ENCODE measurements at places on chromosomes 16 and 17.

DNA sequence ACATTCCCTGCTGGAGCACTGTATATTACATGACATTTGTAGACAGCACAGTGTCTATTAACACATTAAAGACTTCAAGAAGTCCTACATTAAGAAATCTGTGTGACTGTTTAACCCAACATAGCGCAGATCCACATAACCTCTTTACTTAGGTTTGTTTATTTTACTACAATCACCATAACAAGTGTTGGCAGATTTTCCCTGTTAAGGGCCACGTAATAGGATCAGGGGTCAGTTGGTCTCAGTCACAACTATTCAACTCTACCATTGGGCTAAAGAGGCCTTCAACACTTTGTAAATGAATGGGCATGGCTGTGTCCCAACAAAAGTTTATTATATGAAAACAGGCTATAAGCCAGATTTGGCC is 51.3 kb upstream of the ADORA2B start:
- no peak for DNase-seq

DNA sequence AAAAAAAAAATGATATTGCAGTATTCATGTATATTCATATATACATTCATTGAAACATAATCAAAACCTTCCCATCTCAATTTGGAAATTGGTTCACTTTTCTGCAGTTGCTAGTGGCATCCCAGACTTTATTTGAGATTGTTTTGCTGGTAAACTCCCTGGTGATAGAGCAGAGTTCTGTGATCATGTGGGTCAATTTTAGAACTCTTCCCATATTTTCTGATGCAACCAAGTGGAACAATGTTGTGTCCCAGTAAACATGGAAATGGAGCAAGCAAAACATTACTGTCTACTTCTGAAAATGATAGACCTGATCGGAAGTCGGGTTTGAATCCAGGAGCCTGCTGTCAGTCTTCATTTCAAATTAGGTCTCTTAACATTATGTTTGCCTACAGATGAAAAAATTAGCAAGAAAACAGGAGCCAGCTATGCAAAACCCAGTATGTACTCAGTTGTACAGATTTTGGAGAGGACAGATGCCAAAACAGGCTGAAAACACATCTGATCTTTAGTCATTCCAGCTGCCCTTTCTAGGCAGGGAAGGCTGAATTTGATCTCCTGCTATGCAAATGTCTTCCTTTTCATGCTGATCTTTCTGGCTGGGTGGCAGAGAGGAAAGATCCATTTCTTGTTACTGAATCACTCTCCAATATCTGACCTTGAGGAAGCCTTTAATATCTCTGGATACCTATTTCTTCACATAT is 786.6 kb upstream of the SOX9 start:
- DNase-seq, result no peak

DNA sequence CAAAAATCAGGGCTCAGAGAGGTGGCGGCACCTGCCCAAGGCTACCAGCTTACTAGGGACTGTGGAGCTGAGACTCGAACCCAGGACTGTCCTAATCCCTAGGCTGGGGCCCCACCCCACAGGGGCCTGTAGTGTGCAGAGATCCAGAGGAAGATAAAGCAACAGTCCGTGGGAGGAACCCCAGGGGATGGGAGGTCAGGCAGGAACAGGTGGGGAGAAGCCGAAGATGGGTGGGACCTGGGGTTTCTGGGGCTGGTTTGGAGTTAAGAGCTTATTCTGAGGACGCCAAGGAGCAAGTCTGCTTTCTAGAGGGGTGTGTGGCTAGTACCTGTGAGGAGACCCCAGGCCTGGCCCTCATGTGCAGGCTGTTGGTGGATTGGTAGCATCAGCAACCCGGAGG is 14.9 kb downstream of the C16orf74 start:
- no peak for DNase-seq

DNA sequence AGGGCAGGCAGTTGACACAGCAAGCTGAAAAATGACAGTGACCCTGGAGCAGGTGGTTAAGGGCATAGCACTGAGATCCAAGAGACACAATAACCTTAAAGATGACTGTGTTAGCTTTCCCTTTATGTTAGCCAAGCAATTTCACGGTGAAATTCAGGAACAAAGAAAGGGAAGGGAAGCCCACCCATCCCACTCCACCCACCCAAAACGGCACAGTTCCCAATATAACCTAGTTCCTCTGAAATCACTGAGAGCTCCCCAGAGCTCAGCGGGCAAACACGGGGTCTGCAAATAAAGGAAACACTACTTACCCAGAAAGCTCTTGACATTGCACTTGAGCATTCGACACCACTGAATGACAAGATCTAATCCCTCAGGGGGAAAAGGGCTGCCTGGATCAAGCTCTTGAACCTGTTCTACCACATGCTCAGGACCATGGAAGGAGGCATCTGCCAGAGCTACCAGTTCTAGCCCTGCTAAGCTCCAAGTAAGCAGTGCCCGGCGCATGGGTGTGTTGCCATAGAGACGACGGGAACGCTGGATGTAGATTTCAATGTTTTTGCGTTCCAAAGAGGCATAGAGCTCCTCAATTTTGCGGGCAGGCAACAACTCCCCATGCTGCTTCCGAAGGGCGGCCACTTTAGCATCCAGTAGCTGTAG is 10.6 kb downstream of the BLTP2 start:
- no peak for DNase-seq

DNA sequence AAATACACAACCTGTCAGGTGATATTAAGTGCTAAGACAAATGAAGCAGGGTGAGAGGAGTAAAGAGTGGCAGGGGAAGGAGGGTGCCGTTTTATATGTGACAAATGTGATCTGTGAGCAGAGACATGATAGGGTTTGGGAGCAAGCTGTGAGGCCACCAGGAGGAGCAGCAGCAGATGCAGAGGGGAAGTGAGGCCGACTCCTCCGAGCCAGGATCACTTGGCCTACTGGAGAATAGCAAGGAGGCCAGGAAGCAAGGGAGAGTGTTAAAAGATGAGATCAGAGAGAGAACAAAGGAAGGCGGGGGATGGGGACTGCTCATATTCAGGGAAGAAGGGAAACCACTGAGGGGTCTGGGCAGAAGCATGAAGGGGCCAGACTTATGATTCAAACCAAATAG is 129.4 kb downstream of the TANGO6 start:
- DNase-seq, result peak; percentile 32

DNA sequence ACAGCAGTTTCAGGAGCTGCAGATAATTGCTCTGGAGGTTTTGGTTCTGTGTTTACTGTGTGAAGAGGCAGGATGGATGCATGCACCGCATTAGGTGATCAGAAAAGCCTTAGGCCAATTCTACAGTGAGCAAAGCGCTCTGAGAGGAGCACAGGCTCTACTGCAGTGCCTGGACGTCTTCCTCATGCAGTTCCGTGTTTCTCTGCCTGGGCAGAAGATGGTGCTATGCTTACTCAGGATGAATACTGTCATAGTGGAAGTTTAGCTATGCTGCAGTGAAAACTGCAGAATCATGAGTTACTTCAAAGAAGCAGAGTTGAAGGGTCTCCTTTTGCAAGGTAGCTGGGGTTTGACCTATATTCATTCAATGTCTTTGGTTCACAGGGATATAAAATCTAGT is 1012.4 kb downstream of the KCNJ18 start:
- DNase-seq, result no peak

- DNase-seq, result peak; percentile 83
Observed at GRCh38 chr16:66954097-66954659, 6.9 kb upstream of the CES3 start.

- DNase-seq, result no peak
Observed at GRCh38 chr16:1225051-1225451, at the start of gene TPSG1. Gene TPSG1, minus strand, starts transcription at chr16:1225268. Its CDS starts 16 bp downstream, at chr16:1225252.

DNA sequence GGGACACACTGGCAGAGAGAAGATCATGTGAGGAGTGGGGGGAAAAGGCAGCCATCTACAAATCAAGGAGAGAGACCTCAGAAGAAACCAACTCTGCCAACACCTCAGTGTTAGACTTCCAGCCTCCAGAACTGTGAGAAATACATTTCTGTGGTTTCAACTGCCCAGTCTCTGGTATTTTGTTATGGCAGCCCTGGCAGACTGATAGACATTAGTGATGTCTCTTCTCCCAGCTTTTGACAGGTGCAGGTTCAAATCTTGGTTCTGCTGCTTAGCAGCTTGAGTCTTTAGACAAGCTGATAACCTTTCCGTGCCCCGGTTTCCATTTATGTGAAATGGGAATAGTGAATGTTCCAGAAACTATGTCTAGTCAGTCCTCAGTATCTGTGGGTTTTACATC is 199.5 kb downstream of the SNX29 start:
- DNase-seq, result no peak

DNA sequence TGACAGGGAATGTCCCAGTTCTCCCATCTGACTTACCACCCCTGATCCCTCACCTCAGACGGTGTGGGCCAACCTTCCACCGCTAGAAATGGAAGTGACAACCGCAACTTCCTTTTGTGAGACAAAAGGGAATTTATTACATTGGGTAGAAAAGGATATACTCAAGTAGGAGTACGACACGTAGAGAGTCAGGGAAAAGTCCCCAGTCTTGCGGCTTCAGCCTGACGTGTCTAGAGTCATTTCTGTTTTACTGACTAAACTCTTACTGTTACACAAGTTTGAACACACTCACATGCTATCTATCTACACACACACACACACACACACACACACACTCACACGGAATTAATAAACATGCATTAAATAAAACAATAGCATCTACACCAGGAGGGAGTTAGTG is 178.9 kb downstream of the COPRS start:
- no peak for DNase-seq

DNA sequence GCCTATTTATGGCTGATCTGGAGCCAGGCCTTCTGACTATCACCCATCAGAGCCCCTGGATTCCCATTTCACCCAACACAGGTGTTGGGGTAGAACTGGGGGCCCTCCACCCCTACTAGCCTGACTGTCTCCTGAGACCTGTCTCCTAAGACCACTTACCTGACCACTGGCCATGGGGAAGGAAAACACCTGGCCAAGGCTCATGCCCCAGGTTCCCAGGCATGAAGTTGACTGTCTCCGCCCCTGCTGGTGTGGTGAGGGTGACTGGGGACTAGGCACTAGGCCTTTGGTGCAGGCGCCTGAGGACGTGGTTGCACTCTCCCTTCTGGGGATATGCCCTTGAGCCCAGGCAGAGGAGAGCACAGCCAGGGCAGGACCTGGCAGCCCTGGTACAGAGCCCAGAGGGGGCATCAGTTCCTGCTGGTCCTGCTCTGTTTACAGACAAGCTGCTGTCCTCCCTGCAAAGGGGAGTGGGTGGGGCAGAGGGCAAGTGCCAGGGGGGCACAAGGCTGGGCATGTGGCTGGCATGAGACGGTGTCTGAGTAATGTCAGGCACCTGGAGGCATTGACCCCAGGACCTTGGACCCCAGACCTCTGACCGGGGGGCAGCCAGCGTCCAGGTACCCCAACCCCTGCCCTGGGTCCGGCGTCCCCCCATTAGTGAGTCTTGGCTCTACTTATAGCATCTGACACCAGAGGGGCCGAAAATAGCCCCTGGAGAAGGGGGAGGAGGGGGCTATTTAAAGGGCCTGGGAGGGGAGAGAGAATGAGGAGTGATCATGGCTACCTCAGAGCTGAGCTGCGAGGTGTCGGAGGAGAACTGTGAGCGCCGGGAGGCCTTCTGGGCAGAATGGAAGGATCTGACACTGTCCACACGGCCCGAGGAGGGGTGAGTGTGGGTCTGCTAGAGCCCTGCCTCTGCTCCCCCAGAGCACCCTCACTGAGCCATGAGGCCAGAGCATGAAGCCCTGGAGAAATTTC is at the start of gene TCAP:
Gene TCAP (plus strand): TSS at position 769 of the 981 bp plus-strand sequence. CDS start 11 bp downstream, at position 780.
- no peak for DNase-seq

DNA sequence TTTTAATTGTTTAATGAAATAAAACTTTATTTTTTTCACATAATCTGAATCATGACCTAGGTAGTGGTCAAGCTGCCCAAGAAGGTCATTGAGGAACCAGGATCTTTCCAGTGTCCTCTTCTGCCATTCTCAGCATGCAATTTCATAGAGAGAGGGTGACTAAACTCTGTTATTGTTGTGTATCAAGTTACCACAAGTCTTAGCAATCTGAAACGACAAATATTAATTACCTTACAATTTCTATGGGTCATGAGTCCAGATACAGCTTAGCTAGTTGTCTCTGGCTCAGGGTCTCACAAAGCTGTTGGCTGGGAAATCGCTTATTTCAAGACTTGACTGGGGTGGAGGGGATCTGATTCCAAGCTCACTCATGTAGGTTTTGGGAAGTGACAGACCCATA is 37.6 kb downstream of the FTO start:
- DNase-seq, result no peak

DNA sequence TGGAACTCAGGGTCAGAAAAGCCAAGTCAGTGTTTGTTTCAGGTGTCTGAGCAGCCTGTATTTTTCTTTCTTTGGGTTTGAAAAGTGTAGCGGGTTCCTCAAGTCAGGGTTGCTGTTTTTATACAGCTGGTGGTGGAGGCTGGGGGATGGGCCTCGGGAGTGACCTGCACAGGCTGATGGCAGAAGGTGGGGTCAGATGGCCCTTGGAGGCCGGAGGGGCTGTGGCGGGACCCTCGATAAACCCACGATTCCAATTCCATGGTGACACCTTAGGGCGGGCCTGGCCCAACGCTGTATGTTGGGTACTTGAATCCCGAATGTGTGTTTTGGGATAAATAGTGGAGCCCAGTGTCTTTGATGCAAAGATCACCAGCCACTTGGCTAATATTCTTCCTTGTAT is 28.7 kb downstream of the COX4I1 start:
- no peak for DNase-seq

GRCh38 chr16:70575376-70575775 is 51.8 kb downstream of the SF3B3 start:
- DNase-seq, result no peak

- DNase-seq, result no peak
Observed at GRCh38 chr16:28981517-28981916, 3.3 kb upstream of the LAT start.

DNA sequence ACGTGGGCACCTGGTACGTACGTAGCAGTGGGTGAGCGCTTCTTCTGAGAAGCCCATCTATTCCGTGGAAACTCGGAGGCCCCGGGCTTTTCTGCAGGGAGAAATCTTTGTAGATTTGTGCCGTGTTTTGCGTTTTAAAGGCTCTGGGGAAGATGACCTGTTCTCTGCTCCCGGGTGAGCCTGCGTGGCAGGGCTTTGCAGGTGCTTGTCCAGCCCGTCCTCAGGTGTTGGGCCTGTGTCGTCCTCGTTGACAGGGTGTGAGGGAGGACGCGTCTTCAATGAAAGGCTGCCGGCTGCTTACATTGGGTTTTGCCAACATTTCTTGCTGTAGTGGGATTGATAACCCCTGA is 87.5 kb upstream of the ZNF750 start:
- DNase-seq, result no peak

GRCh38 chr17:17411692-17412091 is 65.1 kb upstream of the MED9 start:
- DNase-seq, result no peak

GRCh38 chr16:82421851-82422250 is 204.9 kb upstream of the CDH13 start:
- DNase-seq, result peak; percentile 22

- peak; percentile 71 for DNase-seq
Observed at GRCh38 chr16:75096656-75097055, 19.9 kb downstream of the LDHD start.

- DNase-seq, result no peak
Observed at GRCh38 chr17:17535957-17536356, 39.8 kb upstream of the RASD1 start.
